ENCODE measurements at places on chromosomes 13 and 19.

DNA sequence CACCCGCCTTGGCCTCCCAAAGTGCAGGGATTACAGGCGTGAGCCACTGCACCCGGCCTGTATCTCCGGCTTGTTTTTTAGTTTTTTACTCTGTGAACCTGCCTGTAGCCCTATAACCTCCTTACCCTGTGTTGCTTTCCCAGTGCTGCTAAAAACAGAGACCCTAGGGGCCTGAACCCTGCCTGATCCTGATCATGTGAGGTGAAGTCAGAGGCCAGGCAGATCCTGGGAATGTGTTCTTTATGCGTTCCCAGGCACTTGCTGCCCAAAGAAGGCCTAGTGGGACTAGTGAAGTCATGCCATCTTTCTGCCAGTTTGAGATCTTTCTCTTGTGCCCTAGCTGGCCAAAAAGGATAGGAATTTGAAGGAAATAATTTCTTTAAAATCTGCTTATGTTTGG is 4.6 kb downstream of the UBA2 start:
- no peak for DNase-seq

GRCh38 chr13:35947315-35947714 is 183.9 kb downstream of the DCLK1 start:
- DNase-seq: no peak

GRCh38 chr13:105255472-105255871 is 1280.0 kb downstream of the EFNB2 start:
- DNase-seq: no peak

GRCh38 chr13:45658586-45659235 is 43.2 kb upstream of the ERICH6B start:
- no peak for DNase-seq

DNA sequence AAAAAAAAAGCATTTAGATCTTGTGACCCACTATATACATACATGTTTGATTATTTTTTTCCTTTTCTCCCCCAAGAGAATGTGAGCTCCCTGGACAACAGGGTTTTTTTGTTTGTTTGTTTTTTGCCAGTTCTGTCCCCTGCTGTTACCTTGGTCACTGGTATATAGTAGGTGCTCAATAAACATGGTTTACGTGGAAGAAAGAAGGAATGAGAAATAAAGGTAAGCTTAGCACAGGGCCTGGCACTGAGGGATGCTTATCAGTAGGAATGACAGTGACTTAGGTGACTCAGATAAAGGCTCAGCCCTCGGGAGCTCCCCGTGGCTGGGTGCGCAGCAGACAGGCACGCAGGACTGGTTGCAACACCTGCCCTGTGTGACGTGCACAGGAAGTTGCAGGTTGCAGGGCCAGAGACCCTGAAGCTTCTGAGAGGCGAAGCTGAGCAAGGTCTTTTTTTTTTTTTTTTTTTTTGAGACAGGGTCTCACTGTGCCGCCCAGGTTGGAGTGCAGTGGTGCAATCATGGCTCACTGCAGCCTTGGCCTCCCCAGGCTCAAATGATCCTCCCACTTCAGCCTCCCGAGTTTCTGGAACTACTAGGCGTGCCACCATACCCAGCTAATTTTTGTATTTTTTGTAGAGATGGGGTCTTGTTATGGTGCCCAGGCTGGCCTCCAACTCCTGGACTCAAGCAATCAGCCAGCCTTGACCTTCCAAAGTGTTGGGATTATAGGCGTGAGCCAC is 10.3 kb upstream of the PAK4 start:
- no peak for DNase-seq

DNA sequence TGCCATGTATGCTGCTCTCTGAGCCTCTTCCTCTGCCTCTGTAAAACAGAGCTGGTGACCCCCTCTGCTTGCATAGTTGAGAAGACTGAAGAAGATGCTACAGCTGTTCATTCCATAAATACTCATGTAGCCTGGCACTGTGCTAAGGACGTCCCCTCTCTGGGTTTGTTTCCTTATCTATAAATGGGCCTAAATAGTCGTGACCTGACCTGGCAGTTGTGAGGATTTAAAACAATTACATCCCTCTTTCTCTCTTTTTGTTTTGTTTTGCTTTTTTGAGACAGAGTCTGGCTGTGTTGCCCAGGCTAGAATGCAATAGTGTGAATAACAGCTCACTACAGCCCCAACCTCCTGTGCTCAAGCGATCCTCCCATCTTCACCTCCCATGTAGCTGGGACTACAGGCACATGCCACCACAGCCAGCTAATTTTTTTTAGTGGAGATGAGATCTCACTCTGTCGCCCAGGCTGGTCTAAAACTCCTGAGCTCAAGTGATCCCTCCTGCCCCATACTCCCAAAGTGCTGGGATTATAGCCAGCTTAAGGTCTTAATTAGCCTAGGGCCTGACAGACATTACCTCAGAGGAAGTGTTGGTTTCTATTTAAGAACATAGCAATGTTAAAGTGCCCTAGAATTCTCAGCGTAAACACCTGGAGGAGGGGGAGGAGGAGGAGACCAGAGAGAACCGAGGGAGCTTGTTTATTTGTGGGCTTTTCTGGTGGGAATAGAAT is 4.6 kb downstream of the WDR62 start:
- no peak for DNase-seq

DNA sequence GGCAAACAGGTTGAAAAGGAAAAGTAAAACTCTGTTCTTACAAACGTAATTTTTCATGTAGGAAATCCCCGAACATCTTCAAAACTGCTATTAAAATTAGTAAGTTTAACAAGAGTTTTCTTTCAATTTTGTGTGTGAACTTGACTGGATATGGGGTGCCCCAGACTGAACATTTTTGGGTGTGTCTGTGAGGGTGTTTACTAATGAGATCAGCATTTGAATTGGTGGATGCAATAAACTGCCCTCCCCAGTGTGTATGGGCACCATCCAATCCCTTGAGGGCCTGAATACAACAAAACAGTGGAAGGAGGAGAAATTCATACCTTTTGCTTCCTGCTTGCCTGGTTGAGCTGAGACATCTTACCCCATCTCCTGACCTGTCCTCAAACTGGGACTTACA is 11.8 kb downstream of the HAUS8 start:
- DNase-seq: no peak

DNA sequence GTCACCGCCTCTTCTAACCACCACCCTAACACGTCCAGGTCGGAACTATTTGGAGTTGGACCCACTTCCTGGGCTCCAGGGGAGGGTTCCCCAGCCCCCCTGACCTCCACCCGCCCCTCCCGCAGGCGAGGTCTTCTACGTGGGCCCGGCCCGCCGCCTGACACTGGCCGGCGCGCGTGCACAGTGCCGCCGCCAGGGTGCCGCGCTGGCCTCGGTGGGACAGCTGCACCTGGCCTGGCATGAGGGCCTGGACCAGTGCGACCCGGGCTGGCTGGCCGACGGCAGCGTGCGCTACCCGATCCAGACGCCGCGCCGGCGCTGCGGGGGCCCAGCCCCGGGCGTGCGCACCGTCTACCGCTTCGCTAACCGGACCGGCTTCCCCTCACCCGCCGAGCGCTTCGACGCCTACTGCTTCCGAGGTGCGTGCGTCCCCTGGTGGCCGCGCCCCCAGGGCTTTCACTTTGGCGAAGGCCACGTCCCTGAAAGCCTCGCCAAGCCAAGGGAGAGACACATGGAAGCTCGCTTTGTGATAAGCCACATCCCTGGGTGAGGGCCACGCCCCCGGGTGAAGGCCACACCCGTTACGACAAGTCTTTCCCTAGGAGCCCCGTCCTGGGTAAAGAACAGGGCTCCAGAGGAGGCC is 13.2 kb downstream of the NCAN start:
- peak; percentile 77 for DNase-seq

DNA sequence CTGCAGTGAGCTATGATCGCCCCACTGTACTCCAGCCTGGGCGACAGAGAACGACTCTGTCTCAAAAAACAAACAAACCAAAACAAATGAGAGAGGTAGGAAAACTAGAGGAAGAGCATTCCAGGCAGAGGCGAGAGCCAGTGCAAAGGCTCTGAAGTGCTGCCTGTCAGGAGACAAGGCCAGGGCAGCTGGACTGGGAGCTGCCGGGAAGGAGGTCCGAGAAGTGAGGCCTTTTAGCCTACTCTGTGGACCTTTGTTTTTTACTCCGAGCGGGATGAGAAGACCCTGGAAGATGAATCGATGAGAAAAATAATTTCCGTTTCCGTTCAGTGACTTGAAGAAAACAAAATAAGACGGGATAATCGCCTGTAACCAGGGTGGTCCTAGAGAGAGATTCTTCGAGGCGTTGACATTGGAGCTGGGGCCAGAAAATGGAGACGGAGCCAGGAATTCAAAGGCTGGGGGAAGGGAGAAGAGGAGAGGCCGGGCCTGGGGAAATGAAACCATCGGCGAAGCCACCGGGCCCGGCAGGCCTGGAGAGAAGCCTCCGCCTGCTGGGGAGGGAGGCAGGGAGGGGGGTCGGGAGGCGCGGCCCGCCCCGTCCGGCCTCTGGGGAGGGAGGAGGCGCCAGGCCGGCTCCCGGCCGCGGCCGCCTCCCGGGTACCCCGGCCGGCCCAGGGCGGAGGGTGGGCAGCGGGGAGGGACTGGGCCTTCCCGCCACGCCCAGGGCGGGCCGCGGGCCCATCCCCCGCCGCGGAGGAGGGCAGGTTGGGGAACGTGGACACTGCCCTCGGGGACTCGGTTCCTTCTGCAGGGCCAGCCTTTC is 7.8 kb upstream of the SERTAD1 start:
- DNase-seq: peak; percentile 47

All from activated CD4-positive, alpha-beta T cell treated with anti-CD3 and anti-CD28 coated beads, Interleukin-2, amount 50 U/mL, for 48 hours (primary cell).